ENCODE measurements at places on chromosomes 6 and 20.

- no peak for DNase-seq
These were observed 106.8 kb downstream of the GJA10 start for GRCh38 chr6:90000864-90001731.

- no peak for DNase-seq
These were observed 696.3 kb upstream of the SLC35B3 start for GRCh38 chr6:9131616-9132015.

DNA sequence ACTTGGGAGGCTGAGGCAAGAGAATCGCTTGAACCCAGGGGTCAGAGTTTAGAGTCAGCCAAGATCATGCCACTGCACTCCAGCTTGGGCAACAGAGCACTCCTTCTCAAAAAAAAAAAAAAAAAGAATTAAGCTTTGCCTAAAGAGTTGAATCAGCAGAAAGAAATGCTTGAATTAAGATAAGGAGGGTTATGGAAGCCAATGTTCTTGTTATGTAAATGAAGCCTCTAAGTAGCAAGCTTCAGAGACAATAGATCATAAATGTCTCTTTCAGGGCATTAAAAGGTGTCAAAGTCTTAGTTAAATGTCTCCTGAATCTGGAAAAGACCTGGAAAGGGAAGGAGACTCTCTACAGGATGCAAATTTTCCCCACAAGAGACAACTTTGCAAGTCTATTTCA, 69.7 kb upstream of the FAM83B start:
- DNase-seq = no peak

- no peak for DNase-seq
These were observed 49.9 kb downstream of the BMP5 start for GRCh38 chr6:55825402-55826051.

DNA sequence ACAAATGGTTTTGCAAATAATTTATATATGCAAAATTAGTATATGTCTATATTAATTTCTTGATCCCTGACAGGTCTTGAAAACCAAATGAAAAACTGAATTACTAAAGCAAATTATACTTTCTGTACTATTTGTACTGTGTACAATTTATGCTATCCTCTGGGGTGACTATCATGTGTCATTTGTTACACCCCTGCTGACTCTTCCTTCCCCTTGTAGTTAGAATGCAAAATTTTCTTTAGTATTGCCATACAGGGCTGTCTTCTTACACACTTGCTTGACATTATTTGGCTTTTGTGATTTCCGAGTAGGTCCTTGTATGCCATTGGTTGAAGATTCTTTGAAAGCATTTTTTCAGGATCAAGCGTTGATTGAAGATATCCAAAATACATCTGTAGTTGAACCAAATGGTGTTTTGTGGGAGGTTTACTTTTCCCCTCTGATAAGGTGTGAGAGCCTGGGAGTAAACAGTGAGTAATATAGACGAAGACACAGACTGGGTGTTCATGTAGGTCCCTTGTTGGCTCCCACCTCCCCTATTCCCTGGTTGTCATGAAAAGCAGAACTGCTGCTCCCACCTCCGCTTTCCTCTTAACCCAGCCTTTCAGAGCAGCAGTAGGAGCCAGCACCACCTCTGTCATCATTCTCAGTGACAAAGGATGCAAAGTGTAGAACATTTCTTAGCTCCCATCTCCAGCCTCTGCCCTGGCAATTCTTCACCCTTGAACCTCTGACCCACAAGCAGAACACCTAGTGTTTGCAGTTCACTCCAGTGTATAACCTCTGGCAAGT, 29.0 kb downstream of the NCOA7 start:
- DNase-seq = no peak
